ENCODE measurements at places on chromosomes 11 and 22. TPM values are rescaled to one million over a fixed set of nuclear protein-coding genes. Genes with fewer than 3 reads are reported as not detected.

The MS4A7 gene
- total RNA-seq: 23.3 TPM

The MRPL23 gene
- 148 TPM for total RNA-seq

The MMP1 gene
- total RNA-seq: not detected

The TYR gene
- total RNA-seq: not detected

The GNG3 gene
- total RNA-seq: 2.5 TPM

DNA sequence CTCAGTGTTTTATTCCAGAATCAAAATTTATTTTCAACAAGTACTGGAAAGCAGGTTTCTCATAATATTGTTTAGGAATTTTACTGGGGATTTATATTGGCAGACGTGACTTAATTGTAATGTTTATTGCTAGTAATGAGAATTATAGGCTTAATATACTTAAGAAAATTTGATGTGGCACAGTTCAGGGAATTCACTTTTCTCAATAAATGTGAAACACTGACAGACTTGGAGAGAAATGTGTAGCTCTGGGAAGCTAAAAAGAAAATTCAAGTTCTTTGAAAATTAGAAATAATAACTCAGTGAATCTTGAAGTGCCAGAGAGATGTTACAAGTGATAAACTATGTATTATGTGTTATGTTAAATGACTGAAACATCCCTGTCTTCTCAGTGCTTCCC, at the start of gene OR51F2:
Gene OR51F2 (plus strand): TSS at position 301 of the 400 bp plus-strand sequence. CDS start 101 bp downstream, outside the sequence.
- no peak within 1 kb of the TSS for H3K4me3 ChIP-seq
- no peaks in the 10 kb centered on the region for H3K27me3 ChIP-seq
- no peak for DNase-seq
- no peaks in the 10 kb centered on the region for H3K36me3 ChIP-seq

GRCh38 chr11:10328314-10329098, 23.6 kb downstream of the ADM start:
- DNase-seq: no peak
- no peaks in the 10 kb centered on the region for H3K27me3 ChIP-seq
- no peaks in the 10 kb centered on the region for H3K36me3 ChIP-seq
- peak overlapping the region; percentile 59 for H3K27ac ChIP-seq
- peaks cover 27% of the 10 kb centered on the region for H3K4me1 ChIP-seq

- H3K4me1 ChIP-seq: no peaks in the 10 kb centered on the region
- no peaks in the 10 kb centered on the region for H3K36me3 ChIP-seq
- H3K27ac ChIP-seq: no peak overlapping the region
- no peaks in the 10 kb centered on the region for H3K27me3 ChIP-seq
- H3K4me3 ChIP-seq: no peak overlapping the region
- DNase-seq: no peak
These were observed 23.5 kb upstream of the TH start for GRCh38 chr11:2194877-2195755.

GRCh38 chr11:133821776-133822175, 23.5 kb downstream of the SPATA19 start:
- H3K27me3 ChIP-seq: no peaks in the 10 kb centered on the region
- H3K4me3 ChIP-seq: no peak overlapping the region
- no peaks in the 10 kb centered on the region for H3K4me1 ChIP-seq
- H3K36me3 ChIP-seq: no peaks in the 10 kb centered on the region
- no peak for DNase-seq
- H3K27ac ChIP-seq: no peak overlapping the region

DNA sequence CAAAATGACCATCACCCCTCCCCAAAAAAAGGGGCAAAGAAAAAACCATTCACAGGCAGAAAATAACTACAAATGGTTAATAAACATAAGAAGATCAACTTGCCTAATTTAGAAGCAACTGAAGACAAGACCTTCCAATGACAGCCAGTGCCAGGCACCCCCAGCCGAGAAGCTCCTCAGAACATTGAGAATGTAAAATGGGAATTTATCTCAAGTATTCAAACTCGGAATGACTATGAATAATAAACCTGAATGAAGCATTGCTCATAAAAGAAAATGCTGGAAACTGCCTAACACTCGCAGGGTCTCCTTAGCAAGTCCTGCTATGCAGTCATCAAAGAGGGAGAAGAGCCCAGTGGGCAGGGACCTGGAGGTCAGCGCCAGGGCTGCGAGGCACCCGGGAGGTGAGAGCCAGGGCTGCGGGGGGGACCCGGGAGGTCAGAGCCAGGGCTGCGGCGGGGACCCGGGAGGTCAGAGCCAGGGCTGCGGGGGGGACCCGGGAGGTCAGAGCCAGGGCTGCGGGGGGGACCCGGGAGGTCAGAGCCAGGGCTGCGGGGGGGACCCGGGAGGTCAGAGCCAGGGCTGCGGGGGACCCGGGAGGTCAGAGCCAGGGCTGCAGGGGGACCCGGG, 23.2 kb upstream of the MOB2 start:
- no peaks in the 10 kb centered on the region for H3K27me3 ChIP-seq
- H3K4me3 ChIP-seq: no peak overlapping the region
- H3K27ac ChIP-seq: no peak overlapping the region
- H3K4me1 ChIP-seq: peaks cover 78% of the 10 kb centered on the region

- no peaks in the 10 kb centered on the region for H3K27me3 ChIP-seq
- no peak for DNase-seq
- H3K4me1 ChIP-seq: peaks cover 19% of the 10 kb centered on the region
- H3K4me3 ChIP-seq: no peak overlapping the region
These were observed 23.0 kb downstream of the ADAMTS8 start for GRCh38 chr11:130405428-130405827.

DNA sequence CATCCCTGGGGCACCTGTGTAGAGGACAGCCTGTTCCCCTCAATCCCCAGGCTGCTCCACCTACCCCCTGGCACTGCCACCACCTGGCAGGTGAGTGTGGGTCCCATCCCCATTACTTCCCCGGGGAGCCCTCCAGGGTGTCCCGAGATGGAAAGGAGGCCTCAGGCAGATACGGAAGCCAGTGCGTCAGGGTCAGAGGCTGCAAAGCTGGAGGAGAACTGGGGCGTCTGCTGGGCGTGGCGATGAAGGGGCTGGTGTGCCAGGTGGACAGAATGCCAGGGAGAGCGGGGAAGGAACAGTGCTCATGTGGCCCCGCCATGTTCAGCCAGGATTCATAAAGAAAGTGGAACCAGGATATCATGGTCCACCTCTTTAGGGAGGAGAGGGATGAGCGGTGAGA, 7.8 kb downstream of the YPEL1 start:
- H3K4me1 ChIP-seq: no peaks in the 10 kb centered on the region
- H3K4me3 ChIP-seq: no peak overlapping the region
- DNase-seq: no peak
- H3K36me3 ChIP-seq: no peaks in the 10 kb centered on the region
- H3K27ac ChIP-seq: no peak overlapping the region
- H3K27me3 ChIP-seq: no peaks in the 10 kb centered on the region
